ENCODE measurements at places on chromosomes 6 and 20.

DNA sequence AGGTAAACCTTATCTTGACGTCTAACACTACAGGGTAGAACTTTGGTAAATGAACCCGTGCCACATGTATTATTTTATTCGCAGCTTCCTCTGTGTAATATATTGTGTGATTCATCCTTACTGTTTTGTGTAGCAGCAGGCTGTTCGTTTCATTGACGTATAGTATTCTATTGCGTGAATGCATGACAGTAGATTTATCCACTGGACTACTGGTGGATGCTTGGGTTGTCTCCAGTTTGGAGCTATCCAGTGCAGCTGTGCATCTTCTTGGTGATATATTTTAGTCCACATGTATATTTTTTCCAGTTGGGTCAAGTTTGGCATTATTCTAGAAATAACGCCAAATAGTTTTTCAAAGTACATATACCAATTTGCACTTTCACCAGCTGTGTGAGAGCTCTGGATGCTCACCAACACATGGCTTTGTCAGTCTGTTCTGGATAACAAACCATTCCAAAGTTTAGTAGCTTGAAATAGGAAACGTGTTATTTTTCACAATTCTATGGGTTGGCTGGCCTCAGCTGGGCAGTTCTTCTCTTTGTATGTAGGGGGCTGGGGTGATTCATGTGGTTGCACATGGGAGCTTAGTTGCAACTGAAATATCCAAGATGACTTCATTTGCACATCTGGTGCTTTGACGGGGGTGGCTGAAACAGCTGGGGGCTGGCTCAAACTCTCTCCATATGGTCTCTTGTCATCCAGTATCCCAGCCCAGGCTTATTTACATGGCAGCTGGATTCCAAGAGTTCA, 9.3 kb downstream of the ECT2L start:
- DNase-seq: no peak

GRCh38 chr6:16430391-16431089, 192.2 kb downstream of the GMPR start:
- no peak for DNase-seq

DNA sequence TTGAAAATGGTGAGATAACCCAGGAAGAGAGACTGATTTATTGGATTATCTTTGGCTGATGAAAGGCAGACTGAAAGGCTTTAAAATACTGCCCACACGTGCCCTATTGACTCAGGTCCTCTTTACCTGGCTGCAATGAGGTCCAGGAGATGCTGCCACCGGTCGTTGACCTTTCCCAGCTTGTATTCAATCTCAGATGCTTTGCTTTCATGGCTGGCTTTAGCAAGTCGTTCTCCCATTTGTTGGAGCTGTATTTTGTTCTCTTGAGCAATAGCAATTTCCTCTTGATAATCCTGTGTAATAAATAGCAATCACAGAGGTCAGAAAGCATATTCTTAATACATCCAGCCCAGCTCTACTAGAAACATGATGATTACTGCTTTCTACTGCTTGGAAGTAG, 368.8 kb downstream of the ESR1 start:
- no peak for DNase-seq

GRCh38 chr6:148790404-148790803, 43.6 kb downstream of the UST start:
- no peak for DNase-seq

All from HL-60 (cell line).